Substantia nigra (tissue), 51 donors: ENCODE measurements at places on chromosomes 3 and 15.

DNA sequence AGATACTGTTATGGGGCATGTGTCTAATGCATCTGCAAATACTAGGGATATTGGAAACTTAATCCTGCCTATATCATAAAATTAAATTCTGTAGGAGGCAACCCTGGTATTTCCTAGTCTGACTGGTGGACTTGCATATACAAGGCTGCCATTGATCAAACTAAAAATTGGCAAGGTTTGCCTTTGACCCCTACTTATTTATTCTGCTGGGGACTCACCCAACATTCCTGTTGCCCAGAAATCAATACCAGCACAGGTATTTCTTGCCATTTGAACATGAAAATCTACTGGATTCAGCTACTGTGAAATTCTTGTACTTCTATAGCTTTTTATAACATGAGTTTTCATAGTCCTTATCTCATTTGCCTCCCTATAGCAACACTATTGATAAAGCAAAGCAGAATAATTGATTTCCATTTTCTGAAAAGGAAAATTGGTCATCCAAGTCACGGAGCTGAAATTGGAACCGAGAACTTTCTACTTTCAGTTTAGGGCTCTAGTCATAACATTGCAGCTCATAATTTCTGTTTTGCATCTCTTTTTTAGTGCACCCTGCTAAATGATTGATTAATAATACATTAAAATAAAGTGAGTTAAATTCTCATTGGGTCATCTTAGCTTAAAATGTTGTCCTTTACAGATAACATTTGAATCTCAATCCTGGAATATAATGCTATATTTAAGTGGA, 365.2 kb downstream of the MFSD1 start:
- DNase-seq, result no peak

DNA sequence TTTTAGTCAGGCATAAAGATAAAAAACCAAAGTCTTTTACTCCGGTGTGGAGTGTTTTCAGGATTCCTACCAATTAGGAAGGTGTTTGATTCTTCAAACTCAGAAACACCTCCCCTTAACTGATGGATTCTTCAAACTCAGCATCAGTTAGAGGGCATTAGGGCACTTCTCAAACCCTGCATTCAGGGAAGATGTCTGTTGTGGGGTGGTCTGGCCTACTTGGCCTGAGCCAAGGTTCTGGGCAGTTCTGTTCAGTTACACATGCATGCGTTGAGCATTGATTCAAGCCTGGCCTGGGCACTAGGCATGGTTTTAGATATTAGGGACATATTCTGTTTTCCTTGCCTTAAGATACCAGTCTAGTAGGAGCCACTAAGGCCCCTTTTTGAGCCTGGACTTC, 1.0 kb downstream of the HGD start:
- DNase-seq, result no peak

DNA sequence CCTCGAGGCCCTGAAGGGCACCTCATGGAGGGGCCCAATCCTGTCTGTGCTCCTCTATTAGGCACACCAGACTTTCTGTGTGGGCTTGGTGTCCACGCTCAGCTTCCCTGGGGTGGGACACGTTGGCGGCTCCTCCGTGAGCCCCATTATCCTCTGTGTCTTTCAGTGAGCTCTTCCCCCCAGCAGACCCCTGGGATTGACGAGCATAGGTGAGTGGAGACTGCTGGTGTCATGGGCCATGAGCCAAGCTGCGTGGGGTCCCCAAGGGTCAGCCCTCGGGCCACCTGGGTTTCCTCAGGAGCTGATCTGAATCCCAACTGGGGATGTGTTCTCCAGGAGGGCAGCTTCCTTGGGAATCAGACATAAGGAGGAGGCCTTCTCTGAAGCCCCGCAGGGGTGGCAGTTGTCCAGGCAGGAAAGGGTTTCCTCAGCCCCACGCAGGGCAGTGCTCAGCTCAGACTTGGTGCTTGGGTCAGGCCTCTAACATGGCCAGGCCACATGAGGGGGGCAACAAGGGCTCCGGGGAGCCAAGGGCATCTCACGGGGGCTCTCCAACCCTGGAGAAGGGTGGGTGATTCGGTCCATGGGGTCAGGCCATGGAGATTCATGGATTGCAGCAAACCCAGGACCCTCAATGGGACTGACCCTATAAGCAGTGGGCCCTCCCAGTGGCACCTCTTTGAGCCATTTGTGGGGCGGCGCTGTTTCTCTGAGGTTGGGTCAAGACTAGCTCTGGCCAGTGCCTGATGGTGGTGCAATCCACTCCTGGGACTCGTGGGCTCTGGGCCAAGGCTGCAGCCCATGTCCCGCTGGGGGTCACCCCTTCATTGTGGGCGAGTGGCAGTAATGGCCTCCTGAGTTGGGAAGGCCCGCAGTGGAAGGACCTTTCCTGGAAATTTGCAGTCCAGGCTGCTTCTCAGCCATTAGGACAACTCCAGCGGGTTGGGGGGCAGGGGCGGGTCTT, 222.5 kb downstream of the SNRPN start:
- DNase-seq, result no peak

- DNase-seq, result peak; percentile 26
Observed at GRCh38 chr3:173584838-173585831, 187.6 kb downstream of the NLGN1 start.

GRCh38 chr3:152270937-152271336, 2.2 kb downstream of the MBNL1 start:
- DNase-seq, result no peak

DNA sequence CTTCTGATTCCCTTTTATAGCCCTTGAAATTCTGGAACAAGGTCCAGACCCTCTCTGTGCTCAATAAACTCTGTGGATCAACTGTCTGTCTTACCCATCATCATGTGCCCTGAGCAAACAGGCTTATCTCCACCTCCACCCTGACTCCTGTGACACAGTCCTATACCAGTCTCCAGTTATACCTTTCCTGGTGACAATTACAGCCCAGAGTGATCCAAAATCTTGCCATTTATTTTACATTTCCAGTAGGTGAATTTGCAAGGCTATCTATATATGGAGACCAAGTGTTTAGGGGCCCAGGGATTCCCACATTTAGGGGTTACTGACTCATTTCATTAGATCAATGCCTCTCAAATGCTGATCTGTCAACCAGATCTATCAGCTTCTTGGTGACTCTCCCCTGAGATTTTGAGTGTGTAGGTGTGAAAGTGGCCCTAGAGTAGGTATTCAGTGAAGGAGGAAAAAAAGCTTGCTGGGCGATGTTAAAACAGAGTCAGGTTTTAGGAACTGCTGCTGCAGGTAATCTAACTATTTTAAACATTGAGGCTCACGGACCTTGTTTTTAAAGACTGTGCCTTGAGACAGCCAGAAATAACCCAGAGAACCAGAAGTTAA, 229.6 kb upstream of the WNT5A start:
- no peak for DNase-seq

DNA sequence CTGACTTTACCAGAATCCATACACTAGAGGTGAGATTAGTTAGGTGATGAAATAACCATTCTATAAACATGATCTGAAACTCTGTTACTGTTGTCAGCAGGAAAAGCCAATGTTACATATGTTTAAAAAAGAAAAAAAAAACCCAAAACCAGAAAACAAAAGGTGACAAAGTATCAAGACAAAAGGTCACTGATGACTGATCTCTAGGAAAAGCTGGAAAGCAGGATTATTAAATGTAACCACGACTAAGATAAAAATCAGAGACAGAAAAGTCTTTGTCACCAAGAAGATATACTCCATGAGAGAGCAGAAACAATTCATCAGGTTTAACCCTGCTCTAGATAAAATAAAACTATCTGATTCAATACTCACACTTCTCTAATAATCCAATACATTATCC, 5.4 kb upstream of the SETD5 start:
- no peak for DNase-seq

GRCh38 chr3:34185301-34185700, 386.9 kb downstream of the PDCD6IP start:
- DNase-seq, result no peak

GRCh38 chr3:128100638-128101037, 23.0 kb downstream of the RUVBL1 start:
- no peak for DNase-seq

DNA sequence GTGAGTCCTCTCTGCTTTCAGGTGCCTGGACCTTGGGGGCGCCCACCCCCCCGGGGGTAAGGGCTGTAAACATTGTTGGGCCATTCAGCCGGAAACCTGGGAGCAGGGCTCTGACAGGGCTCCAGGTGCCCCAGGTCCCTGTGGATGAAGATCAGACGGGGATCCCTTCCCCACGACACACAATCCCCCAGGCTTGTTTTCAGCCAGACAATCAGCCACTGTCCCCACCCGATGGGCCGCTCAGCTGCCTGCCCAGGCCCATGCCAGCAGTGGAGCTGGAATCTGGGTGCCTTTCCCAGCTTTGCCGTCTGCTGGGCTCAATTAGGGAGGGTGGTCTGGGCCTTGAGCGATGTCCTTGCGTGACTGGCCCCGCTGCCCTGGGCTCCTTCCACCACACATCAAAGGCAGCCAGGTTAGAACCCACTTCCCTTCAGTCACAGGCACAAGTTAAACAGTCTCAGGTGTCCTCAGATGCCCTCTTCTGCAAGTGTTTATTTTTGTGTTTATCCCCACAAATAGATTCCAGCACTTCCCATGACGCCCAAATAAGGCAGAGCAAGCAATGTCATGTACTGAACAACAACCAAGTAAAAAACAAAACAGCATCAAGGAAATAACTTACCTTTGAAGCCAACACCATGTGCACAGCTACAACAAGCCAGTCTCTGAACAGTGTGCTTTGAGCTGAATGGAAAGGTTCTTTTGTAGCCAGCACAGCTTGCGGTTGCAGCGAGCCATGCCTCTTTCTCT, 77.0 kb upstream of the ALDH1A3 start:
- DNase-seq, result no peak

GRCh38 chr15:101500865-101501551, 11.5 kb upstream of the PCSK6 start:
- DNase-seq, result no peak

DNA sequence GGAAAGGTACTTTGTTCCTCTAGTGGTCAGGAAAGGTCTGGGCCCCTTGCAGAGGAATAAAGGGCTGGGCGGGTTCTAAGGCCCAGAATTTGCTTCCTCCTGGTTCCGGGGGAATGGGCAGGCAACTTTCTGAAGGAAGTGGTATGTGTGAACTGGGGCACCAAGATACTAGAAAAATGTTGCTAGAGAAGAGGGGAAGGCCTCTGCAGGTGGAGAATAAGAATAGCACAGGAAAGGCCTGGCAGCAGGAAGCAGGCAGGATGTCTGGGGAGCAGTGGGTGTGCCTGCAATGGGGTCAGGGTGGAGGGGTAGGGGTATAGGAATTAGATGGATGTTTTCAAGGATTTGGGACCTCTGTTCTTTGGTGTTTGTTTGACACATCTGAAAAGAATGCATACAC, 2.0 kb downstream of the SLC22A13 start:
- no peak for DNase-seq

DNA sequence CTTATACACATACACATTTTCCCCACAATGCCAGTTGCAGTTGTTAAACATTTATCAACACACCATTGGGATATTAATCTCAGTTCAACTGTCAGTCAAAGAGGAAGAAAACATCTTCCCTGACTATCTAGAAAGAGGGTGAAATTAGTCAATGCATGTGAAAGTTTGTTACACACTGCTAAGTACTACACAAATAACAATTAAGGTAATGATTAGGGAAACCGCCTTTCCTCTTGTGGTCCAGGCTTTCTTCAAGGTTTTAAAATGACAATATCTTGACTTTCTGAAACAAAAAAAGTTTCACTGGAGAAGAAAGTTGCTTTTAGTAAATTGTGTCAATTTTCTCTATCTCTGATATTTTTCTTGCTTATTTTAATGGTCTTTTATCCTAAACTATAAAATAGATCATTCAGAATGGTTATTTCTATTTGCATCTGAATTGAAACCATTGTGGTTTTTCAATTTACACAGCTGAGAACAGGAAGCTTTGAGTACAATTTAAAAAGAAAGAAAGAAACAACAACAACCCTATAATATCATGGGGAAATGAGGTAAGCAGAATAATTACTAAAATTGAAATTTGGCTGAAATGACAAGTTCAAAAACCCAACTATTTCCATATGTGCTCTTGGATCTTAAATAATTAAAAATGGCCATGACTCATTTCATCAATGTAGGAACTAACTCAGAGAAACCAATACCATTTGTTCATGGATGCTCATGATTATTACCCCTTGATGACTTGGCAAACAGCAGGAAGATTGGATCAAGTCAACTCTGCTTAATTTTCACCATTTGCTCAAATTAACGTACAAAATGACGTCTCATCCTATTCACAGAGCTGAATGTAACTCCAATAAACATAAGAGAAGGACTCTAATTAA, 31.7 kb downstream of the GPR149 start:
- DNase-seq, result no peak

DNA sequence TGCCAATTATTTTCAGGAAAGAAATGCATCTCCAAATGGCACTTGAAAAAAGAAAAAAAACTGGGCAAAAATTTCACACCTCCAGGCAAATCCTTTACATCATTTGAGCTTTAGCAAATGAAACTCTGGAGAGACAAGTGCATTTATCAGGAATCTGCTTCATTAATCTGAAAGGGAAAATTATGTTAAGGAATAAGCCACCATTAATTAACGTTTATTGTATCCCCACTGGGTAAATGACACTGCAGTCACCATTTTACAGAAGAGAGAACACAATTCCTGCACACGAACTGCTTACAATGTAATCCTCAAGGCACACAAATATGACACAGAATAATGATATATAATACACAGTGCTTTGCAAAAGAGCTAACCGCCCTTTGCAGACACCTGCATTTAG, 217.3 kb downstream of the OSBPL10 start:
- no peak for DNase-seq

DNA sequence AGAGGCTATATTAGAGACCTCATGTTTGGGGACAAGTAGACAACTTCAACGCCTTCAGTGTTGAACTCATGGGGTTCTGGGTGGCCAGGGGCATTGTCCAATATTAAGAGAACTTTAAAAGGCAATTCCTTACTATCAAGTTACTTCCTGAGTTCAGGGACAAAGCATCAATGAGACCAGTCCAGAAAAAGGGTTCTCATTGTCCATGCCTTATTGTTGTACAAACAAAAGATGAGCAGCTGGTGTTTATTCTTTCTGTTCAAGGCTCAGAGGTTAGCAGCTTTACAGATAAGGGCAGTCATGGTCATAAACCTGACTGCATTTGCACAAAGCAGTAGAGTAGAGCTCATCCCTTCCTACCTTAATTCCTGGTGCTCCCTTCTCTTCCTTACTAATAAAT, 18.5 kb upstream of the PDHB start:
- no peak for DNase-seq
